ENCODE measurements at places on chromosomes 1 and 21.

DNA sequence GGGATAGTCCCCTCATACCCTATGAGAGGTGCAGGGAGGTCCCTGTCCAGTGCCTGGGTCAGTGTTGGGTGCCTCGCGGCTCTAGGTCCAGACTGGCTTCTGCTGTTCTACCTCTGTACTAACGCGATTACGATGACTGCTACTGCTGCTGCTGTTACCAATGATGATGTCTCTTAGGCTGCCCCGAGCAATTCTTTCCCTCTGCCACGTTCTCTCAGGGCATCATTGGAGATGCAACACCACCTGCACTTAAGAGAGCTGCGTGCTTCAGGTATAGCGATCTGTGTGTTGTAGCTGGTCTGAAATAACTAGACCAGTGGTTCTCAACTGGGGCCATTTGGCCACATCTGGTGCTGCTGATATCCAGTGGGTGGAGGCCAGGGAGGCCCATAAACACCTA is 36.9 kb downstream of the KAZN start:
- no peak for DNase-seq

DNA sequence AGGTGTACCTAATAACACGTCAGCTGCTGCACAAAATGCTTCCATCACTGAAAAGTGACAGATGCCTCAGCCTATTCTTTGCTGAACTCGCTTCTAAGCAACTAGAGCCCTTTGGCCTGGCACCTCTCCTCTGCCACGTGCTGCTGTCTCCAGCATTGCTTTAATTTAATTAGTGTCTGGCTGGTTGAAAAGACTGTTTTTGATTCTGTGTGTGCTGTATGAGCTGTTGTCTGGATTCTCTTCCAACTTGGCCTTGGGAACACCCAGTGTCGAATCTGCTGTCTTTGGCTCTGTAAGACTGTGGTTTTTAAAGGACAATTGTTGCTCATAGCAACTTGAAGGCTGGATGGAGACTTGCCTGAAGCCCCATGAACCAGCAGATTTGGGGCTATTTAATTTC is 109.5 kb downstream of the PSMG1 start:
- DNase-seq = no peak

DNA sequence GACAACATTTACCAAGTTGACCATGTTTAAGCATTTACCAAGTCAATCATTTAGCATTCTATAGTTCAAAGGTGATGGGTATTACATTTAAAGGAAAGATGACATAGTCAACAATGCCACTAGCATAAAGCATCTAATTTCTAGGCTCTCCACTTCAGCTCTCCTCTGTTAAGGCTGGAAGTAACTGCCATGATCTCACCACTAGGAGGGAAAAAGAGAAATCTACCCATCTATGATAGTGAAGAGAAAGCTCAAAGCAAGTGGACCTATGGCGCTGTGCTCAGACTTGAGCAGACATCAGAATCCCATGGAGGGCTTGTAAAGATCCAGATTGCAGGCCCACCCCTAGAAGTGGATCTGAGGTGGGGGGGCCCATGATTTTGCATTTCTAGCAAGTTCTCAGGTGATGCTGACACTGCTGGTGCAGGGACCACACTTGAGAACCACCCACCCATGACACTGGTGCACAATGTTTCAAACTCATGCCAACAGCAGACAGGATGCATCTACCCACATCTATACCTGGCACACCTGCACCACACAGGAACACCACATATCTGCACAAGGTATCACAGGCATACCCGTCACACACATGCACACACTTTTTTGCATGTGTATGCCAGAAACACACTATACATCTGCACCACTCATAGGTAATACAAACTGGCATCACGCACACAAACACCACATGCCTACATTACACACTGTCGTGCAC is 392.9 kb upstream of the RUNX1 start:
- DNase-seq = no peak

DNA sequence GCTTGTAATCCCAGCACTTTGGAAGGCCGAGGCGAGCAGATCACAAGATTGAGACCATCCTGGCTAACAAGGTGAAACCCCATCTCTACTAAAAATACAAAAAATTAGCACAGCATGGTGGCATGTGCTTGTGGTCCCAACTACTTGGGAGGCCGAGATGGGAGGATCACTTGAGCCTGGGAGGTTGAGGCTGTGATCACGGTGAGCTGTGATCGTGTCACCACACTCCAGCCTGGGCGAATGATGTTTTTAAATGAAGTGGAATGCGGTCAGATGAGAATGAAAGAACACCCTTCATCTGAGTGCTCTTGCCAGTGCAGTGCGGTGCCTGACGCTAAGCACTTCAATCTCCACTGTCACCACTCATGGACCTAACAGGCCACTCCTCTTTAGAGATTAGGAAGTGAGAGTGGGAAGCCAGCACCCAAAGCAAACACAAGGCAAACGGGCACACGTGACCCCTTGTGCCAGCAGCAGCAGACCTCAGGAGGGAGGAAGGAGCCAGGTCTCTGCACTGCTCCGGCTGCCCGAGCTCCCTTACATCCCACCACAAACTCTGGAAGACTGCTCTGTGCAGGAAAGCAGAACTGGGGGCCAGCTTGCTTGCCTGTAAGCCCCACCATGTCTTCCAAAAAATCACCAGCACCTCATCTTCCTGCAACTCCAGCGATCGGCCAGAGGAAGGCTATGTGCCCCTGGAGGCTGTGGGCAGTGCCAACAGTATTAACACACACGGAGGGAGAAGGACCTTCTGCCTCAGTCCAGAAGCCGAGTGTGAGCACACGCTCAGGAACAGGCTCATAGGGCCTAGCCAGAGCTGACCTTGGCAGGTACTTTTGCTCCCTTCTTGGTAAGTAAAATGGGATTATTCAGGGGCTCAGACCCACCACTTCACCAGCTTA is 9.7 kb downstream of the CTNNBIP1 start:
- DNase-seq = no peak

DNA sequence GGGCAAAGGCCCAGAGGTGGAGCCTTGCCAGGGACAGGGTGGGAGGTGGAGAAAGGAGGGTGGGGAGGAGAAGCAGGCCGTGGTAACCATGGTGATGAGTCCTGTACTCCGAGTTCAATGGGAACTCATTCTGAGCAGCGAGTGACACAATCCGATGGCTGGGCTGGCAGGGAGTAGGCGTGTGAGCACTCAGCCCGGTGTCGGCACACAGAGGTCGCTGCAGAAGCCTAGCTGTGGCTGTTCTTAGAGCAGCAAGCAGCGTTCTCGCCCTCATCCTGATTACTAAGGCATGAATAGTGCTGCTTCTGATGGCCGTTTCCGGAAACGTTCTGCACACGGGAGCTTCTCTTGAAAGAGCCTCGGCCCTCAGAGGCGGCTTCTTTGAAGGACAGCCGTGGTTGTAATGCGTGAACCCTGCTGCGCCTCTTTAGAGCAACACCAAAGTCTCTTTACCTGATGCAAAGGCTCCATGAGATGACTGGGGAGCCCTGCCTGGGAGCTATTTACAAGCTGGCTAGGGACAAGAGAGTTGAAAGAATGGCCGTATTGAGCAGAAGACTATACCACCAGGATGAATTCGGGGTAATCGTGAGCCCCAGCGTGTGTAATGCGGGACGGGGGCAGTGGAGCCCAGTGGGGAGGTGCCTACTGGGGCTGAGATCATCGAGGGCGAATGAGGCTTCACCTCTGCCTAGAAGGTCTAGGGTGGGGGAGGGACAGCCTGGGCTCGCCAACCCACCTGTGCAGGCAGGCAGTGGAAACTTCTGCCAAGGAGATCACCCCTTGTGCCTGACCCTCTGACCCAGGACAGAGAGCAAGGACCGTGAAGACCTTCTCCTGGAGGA is 72.8 kb upstream of the PAX7 start:
- peak; percentile 3 for DNase-seq

DNA sequence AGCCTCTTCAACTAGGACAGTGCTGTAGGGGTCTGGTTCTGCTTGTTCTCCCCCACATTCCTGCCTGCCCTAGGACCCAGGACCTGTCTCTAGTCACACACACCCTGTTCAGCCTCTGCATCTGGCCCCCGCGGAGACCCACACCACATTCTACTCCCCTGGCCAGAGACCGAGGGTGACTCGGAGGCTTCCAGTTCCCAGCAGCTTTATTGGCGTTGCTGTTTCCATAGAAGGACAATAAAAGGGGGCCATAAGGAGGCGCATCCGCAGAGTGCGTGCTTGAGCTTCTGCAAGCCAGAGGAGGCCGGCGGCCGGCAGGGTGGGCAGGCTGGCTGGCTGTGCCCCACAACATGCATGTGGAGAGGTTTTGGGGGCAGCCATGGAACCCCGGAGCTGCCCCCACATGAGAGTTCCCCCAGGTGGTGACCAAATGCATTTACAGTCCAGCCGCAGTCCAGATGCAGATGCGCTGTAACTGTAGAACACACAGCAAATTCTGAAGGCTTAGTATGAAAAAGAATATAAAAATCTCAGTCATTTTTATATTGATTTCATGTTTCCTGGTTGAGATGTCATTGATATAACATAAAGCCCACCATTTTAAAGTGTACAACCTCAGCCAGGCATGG is 52.4 kb downstream of the PDE9A start:
- DNase-seq = no peak

GRCh38 chr1:56837244-56837939 is 17.2 kb upstream of the C8A start:
- DNase-seq = no peak

- DNase-seq = no peak
These were observed 124.5 kb upstream of the GALNT2 start for GRCh38 chr1:229942501-229942900.

- peak; percentile 62 for DNase-seq
These were observed 468.7 kb downstream of the PTBP2 start for GRCh38 chr1:97190326-97190725.

- peak; percentile 73 for DNase-seq
These were observed 4.5 kb upstream of the DDX59 start for GRCh38 chr1:200673952-200674823.

DNA sequence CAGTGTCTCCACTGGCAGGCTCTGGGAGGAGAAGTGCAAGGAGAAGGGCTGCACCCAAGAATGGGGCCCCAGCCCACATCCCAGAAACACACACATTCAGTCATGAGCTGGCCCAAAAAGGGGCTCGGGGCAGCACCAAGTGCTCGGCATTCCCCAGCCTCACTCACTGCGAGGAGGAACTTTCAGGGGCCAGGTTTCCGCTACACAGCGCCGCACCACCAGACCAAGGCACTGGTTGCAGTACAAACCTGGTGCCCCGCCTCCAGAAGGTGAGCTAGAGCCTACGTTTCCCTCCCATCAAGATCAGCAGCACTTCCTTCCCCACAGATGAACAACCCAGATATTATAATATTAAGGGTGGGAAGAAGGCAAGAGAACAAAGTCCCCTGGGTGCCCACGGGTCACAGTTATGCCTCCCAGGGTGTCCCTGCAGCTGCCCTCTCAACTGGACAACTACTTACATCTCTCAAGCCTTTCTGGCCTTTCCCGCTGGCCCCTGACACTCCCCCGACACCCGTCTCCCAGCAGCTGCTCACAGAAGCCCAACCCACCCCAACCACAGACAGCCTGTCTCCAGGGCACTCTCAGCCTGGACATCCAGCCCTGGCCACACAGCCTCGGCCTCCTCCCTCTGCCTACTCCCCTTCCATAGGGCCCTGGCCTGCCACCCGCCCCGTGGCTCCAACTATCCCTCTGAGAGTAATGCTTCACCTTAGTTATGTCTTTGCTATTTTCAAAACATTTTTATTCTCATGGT is 3.8 kb downstream of the PBXIP1 start:
- DNase-seq = no peak

DNA sequence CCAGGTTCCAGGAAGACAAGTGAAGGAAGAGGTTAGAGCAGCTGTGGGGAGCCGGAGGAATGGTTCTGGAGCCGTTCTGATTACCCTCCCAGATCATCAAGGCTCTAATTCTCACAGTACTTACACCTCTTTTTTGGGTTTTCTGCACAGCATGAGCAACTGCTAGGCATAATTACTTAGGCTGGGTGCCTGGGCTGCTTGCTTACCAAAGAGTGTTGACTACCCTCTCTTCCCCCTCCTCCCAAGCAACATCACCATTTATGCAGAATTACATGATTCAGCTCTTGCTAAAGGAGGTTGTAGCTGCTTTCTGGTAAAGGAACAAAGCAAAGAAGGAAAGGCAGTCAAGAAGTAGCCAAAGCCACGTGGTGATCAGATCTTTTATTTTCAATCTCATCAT is 397.2 kb downstream of the KCNH1 start:
- DNase-seq = no peak

DNA sequence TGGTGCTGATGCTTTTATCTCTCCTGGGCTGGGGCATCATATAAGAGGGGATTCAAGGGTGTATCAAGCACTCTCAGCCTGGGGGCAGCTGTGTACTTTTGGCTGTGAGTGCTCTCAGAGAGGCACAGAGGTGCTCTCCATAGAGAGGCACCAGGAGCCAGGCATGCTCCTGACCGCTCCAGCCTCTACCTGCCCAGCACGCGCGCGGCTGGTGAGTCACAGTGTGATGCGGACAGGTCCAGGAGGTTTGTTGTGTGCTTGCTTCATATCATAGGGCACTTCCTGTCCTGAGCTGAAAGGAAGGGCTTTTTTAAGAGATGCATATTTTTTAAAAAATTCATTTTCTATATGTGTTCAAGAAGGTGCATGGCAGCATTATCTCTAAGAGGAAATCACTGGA is 93.6 kb upstream of the BCAR3 start:
- DNase-seq = no peak

GRCh38 chr1:90074970-90075391 is 80.1 kb downstream of the ZNF326 start:
- DNase-seq = no peak

DNA sequence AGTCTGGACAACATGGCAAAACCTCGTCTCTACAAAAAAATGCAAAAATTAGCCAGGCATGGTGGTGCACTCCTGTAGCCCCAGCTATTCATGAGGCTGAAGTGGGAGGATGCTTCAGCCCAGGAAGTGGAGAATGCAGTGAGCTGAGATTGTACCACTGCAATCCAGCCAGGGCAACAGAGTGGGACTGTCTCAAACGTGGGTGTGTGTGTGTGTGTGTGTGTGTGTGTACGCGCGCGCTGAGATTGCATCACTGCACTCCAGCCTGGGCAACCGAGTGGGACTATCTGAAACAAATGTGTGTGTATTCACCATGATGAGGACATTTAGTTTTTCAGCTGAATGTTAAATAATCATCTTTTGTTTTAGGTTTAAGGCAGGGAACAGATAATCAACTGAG is 21.1 kb downstream of the USP1 start:
- DNase-seq = no peak

DNA sequence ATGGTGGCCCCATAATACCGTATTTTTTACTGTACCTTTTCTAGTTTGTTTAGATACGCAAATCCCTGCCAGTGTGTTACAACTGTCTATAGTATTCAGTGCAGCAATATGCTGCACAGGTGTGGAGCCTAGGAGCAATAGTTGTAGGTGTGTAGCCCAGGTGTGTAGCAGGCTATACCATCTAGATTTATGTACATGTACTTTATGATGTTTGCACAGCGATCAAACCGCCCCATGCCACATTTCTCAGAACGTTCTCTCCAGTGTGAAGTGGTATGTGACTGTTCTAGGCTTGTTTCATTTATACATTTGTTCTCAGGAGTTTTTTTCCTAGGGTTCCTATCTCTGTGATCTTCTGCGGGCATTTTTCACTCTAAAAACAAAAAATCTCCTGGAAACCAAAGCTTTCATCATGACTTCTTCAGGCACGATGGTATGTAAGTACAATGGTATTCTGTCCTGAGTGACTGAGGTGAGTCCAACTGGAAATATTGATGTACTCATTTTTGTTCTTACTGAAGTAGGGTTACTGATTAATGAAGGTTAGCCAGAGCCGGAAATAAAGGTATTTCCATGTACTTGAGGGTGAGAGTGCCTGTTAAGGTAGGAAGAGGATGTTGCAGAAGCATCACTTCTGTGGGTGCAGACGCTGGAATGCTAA is 153.0 kb downstream of the GABPA start:
- no peak for DNase-seq

All from choroid plexus epithelial cell (primary cell).